Dermis blood vessel endothelial cell (primary cell): ENCODE measurements at places on chromosomes 13 and 19. TPM values are rescaled to one million over a fixed set of nuclear protein-coding genes. Genes with fewer than 3 reads are reported as not detected.

KBTBD6 gene
- total RNA-seq, result 10.4 and 10.6 TPM in 2 replicates

LCP1 gene
- total RNA-seq, result 0.14 TPM in 1 of 2 replicates, not detected in the other

CELF5 gene
- not detected in 2 replicates for total RNA-seq

USF2 gene
- 47.5 and 58.2 TPM in 2 replicates for total RNA-seq

POGLUT2 gene
- total RNA-seq, result 19.6 and 25.5 TPM in 2 replicates

ZNF723 gene
- not detected in 2 replicates for total RNA-seq

SHD gene
- total RNA-seq, result not detected in 2 replicates

SMG9 gene
- 8.8 and 9.0 TPM in 2 replicates for total RNA-seq

ZNF560 gene
- total RNA-seq, result 0.14 and 0.68 TPM in 2 replicates

CCNA1 gene
- 0.17 and 1.5 TPM in 2 replicates for total RNA-seq

FXYD1 gene
- total RNA-seq, result not detected in 2 replicates

CATSPERD gene
- not detected in 2 replicates for total RNA-seq

PALM3 gene
- total RNA-seq, result not detected in 2 replicates

SYT3 gene
- under 0.01 TPM in 1 of 2 replicates, not detected in the other for total RNA-seq

C19orf85 gene
- total RNA-seq, result not detected in 2 replicates

ZNF420 gene
- total RNA-seq, result 9.0 and 9.7 TPM in 2 replicates

ZNF471 gene
- 2.4 and 3.2 TPM in 2 replicates for total RNA-seq

CGB2 gene
- total RNA-seq, result not detected in 2 replicates

LILRB1 gene
- not detected in 2 replicates for total RNA-seq

PEAK3 gene
- 0.17 and 0.19 TPM in 2 replicates for total RNA-seq

THSD8 gene
- 0.23 TPM in 1 of 2 replicates, not detected in the other for total RNA-seq

ZNF418 gene
- 4.3 and 4.9 TPM in 2 replicates for total RNA-seq

SMIM17 gene
- 0.17 and 0.33 TPM in 2 replicates for total RNA-seq

OR7D2 gene
- under 0.01 TPM in 1 of 2 replicates, not detected in the other for total RNA-seq

CYP2F1 gene
- not detected in 2 replicates for total RNA-seq

FGF14 gene
- total RNA-seq, result 0.34 and 1.3 TPM in 2 replicates

INSL3 gene
- total RNA-seq, result not detected in 2 replicates

CYP2A7 gene
- total RNA-seq, result not detected in 2 replicates

KLK7 gene
- total RNA-seq, result under 0.01 TPM in 1 of 2 replicates, not detected in the other

HSH2D gene
- 0.05 TPM in 1 of 2 replicates, not detected in the other for total RNA-seq

PTH2 gene
- not detected in 2 replicates for total RNA-seq

DAPK3 gene
- 151 and 203 TPM in 2 replicates for total RNA-seq

CPT1C gene
- total RNA-seq, result 19.1 and 19.5 TPM in 2 replicates

MBD3L2 gene
- total RNA-seq, result not detected in 2 replicates

GARIN5A gene
- total RNA-seq, result 0.05 and 0.17 TPM in 2 replicates

DCT gene
- not detected in 2 replicates for total RNA-seq

DAND5 gene
- total RNA-seq, result 0.09 and 0.17 TPM in 2 replicates

MUC16 gene
- total RNA-seq, result under 0.01 TPM in 1 of 2 replicates, not detected in the other

ZNF441 gene
- total RNA-seq, result 8.0 and 10.4 TPM in 2 replicates

CEACAM7 gene
- 0.17 TPM in 1 of 2 replicates, not detected in the other for total RNA-seq

AP1M2 gene
- 0.17 TPM in 1 of 2 replicates, not detected in the other for total RNA-seq

GEMIN7 gene
- 25.5 and 33.2 TPM in 2 replicates for total RNA-seq

CEACAM20 gene
- 0.05 TPM in 1 of 2 replicates, not detected in the other for total RNA-seq

NRTN gene
- 0.42 and 0.85 TPM in 2 replicates for total RNA-seq

PLPP2 gene
- total RNA-seq, result 14.3 and 25.8 TPM in 2 replicates

ZNF568 gene
- 6.6 and 7.3 TPM in 2 replicates for total RNA-seq

LMTK3 gene
- total RNA-seq, result 0.14 TPM in 1 of 2 replicates, not detected in the other

SIGLEC11 gene
- total RNA-seq, result not detected in 2 replicates
